ENCODE measurements at places on chromosomes 4 and X.
A peak's percentile ranks its signal among the peaks of the same experiment; 100 is the strongest.

DNA sequence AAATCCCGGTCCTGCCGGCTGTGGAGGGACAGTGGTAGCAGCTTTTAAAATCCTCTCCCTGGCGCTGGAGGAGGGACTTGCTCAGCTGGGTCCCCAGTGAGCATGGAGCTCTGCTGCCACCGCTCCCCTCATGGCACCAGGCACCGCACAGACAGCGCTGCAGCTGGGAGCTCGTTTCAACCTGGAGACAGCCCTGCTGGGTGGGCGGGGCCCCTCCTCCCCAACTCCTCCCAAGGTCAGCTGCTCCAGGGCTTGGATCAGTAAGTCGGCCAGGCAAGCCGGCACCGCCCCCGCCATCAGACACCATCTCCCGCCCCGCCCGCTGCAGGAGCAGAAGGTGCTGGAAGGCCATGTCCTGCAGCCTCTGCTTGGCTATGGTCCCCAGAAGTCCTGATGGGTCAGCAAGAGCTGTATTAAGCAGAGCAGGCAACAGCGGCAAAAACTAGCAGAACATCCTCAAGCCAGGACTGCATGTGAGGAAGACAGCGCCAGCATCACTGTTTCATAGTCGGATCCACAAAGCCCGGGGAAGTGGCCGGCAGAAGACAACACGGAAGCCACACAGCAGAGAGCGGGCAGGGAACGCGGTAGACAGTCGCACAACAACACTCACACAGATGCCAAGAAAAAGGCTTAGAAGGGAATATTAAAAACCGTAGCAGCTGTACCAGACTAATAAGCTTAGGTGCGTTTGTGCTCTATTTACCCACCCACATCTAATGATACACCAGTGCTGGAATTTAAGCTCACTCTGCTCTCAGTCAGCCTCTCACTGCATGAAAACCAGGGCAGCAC is 16.2 kb downstream of the ZFYVE28 start:
- peak; percentile 60 for DNase-seq

DNA sequence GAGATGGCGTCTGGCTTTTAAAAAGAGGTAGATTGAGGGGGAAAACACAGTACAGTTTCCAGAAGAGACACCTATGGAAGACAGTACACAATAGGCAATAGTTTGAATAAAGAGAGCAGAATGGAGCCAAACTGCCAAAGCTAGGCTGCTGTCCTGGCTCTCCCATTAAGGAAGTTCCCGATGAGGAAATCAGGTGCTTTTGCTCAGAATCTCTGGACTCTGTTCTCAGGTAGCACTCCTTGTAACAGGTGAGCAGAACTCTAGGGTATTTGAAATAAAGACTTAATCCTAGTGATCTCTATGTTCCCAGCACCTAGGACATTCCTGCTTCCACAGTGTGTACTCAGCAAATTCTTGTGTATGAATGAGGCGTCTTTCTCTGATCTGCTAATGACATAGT is 1.6 kb downstream of the EGF start:
- DNase-seq: no peak

GRCh38 chr4:81577392-81577791 is 105.7 kb upstream of the RASGEF1B start:
- DNase-seq: no peak

DNA sequence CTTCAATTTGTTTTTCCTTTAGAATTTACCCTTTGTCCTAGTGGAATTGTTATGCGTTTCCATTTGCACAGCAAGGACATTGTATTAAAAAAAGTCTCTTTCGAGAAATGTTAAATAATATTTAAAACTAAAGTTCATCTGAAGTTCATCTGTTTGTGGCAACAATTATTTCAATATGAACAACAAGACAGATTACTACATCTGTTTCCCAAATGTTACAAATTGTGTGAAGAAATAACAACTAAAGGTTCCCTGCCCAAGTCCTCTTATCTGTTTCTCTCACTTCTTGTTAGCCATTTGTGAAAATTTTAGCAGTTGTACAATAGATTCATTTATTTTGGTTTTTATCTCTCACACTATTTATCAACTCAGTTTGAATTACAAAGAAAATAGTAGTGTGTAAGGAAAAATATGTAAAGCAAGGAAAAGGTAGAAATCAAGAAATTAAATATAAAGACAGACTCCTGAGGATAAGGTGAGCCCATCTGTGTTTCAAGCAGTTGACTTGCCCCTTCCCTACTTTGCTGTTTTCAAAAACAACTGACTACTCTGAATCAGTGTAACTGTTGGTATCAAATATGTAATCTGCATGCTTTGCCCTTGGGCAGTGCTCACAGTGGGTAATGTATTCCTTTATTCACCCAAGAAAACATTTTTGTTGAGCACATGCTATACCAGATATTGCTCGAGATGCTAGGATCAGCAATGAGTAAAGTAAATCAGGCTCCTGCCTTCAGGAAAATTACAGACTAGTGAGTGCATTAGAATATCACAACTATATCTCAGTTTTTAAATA is 118.9 kb upstream of the PCDH7 start:
- no peak for DNase-seq

DNA sequence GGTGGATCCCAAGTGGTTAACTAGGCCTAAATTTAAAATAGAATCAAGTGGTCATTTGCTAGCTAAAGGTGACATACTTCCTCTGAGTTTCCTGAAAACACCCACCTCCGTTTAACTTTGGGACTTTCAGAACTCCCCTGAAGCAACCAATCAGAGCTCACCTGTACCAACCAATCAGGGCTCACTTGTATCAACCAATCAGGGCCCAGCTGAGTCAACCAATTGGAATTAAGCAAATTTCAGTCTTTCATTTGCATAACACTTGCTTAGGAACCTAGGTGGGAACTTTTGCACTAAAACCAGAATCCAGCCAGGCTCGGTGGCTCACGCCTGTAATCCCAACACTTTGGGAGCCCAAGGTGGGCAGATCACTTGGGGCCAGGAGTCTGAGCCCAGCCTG is 15.9 kb downstream of the GPC4 start:
- DNase-seq: no peak

Measured in hypothalamus (tissue), 51 donors.